Stimulated activated CD4-positive, alpha-beta T cell treated with anti-CD3 and anti-CD28 coated beads, Interleukin-15, amount 100 ng/mL, for 1 hour (primary cell): ENCODE measurements at places on chromosomes 6 and 20.

GRCh38 chr6:30568245-30568644, 3.0 kb upstream of the ABCF1 start:
- no peak for DNase-seq

- DNase-seq, result no peak
Observed at GRCh38 chr20:44586289-44586911, 4.0 kb downstream of the PKIG start.

DNA sequence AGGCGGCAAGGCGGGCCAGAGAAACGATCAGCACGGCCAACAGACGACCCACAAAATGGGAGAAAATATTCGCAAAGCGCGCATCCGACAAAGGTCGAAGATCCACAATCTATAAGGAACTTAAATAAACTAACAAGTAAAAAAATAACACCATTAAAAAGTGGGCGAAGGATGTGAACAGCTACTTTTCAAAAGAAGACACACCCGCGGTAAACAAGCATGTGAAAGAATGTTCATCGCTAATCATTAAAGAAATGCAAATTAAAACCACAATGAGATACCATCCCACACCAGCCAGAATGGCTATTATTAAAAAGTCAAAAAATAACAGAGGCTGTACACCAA, 117.8 kb upstream of the SIRPA start:
- no peak for DNase-seq

GRCh38 chr6:112701201-112701600, 354.1 kb downstream of the RFPL4B start:
- DNase-seq, result no peak
